Naive thymus-derived CD4-positive, alpha-beta T cell (primary cell): ENCODE measurements at places on chromosomes 5 and 9. TPM values are rescaled to one million over a fixed set of nuclear protein-coding genes. Genes with fewer than 3 reads are reported as not detected.

LIFR gene
- 0.17 TPM for total RNA-seq

EIF4E1B gene
- total RNA-seq: not detected

DNA sequence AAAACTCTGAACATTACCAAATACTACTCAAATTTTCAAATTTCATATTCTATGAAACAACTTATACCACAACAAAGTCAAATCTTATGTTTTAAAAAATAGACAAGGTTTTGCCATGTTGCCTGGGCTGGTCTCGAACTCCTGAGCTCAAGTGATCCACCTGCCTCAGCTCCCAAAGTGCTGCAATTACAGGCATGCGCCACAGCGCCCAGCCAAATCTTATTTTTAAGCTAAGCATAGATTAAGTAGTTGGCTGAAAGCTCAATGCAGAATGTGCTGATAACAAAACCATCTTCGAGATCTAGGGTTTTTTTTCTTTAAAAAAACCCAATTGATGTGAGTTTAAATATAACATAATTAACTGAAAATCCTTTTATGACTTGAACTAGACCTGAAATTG, 6.4 kb downstream of the LMBRD2 start:
- H3K4me1 ChIP-seq: peaks cover 5% of the 10 kb centered on the region
- DNase-seq: no peak
- no peak overlapping the region for H3K27ac ChIP-seq
- H3K4me3 ChIP-seq: no peak overlapping the region

TLR4 gene
- 3.5 TPM for total RNA-seq

- DNase-seq: no peak
Observed at GRCh38 chr5:175741556-175741955, 83.7 kb downstream of the HRH2 start.

OR1J2 gene
- not detected for total RNA-seq

DNA sequence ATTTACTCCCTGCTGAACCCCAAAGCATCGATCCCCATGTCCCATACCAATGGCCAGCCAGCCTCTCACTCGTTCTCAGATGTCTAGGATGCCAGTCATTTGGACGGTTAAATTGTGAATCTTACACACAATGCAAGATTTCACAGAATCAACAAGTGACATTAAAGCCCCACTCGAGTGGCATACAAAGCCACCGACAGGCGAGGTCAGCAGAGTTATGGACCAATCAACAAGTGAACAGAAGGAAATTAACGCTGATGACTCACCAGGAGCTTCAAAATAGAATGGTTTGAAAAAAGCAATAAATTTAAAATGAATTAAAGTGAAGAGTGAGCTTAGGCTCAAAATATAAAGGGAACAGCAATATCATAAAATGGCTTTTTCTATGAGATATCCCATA, 8.2 kb upstream of the RUFY1 start:
- H3K27me3 ChIP-seq: no peaks in the 10 kb centered on the region
- no peaks in the 10 kb centered on the region for H3K36me3 ChIP-seq
- H3K4me1 ChIP-seq: no peaks in the 10 kb centered on the region

- no peaks in the 10 kb centered on the region for H3K36me3 ChIP-seq
- no peaks in the 10 kb centered on the region for H3K27me3 ChIP-seq
- no peak overlapping the region for H3K27ac ChIP-seq
- no peak overlapping the region for H3K4me3 ChIP-seq
- DNase-seq: no peak
Observed at GRCh38 chr9:96258967-96259366, 43.0 kb downstream of the HSD17B3 start.

GRCh38 chr5:9516591-9516990, 29.3 kb downstream of the SEMA5A start:
- H3K4me1 ChIP-seq: no peaks in the 10 kb centered on the region
- no peaks in the 10 kb centered on the region for H3K36me3 ChIP-seq
- H3K4me3 ChIP-seq: no peak overlapping the region

GRCh38 chr5:78677777-78678668, 29.5 kb upstream of the LHFPL2 start:
- DNase-seq: no peak
- H3K4me3 ChIP-seq: no peak overlapping the region
- no peaks in the 10 kb centered on the region for H3K36me3 ChIP-seq
- H3K4me1 ChIP-seq: no peaks in the 10 kb centered on the region

TRIP13 gene
- total RNA-seq: 0.39 TPM

DNA sequence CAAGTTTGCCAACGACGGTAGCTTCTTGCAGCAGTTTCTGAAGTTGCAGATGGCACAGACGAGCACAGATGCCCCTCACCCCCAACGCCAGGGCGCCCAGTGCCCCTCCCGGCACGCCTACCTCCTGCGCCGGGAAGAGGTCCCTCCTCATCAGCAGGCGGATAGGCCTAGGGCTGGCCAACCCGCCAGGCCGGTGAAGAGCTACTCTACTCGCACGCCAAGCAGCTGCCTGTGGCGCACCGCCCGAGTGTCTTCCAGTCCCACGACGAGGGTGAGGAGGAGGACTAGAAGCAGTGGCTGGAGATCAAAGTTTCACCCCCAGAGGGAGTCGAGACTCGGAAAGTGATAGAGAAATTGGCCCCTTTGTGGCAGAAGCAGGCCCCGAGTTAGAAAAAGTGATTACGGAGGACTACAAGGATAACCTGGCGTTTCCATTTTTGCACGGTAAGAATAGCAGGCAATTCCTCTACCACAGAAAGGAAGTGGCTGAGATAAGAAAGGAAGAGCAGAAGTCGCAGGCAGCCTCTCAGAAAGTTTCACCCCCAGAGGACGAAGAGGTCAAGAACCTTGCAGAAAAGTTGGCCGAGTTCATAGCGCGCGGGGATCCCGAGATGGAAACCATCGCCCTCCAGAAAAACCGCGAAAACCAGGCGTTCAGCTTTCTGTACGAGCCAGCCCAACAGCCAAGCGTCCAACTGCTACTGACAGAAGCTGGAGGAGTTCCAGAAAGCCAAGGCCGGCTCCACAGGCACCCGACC, 170.4 kb downstream of the HINT1 start:
- no peaks in the 10 kb centered on the region for H3K36me3 ChIP-seq
- no peak overlapping the region for H3K27ac ChIP-seq
- H3K27me3 ChIP-seq: no peaks in the 10 kb centered on the region
- no peak for DNase-seq

- DNase-seq: no peak
- no peaks in the 10 kb centered on the region for H3K27me3 ChIP-seq
- no peaks in the 10 kb centered on the region for H3K4me1 ChIP-seq
- H3K27ac ChIP-seq: no peak overlapping the region
- no peak overlapping the region for H3K4me3 ChIP-seq
Observed at GRCh38 chr9:126381195-126381594, 54.6 kb downstream of the MVB12B start.

DNA sequence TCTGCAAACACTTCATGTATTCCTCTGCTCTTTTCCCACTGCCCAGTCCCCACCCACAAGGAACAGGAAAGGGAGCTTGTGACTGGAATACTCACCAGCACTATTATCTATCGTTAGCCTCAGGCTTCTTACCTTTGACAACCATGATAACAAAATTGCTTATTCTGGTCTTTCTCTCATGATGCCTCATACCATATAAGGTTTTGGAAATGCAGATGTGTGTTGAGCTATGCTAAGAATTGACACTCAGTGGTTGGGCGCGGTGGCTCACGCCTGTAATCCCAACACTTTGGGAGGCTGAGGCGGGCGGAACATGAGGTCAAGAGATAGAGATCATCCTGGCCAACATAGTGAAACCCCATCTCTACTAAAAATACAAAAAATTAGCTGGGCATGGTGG, 25.4 kb downstream of the SOX30 start:
- no peaks in the 10 kb centered on the region for H3K27me3 ChIP-seq
- no peak overlapping the region for H3K27ac ChIP-seq
- no peaks in the 10 kb centered on the region for H3K4me1 ChIP-seq
- H3K36me3 ChIP-seq: no peaks in the 10 kb centered on the region
- H3K4me3 ChIP-seq: no peak overlapping the region
- DNase-seq: no peak

- no peak overlapping the region for H3K4me3 ChIP-seq
- no peak overlapping the region for H3K27ac ChIP-seq
- peaks cover 15% of the 10 kb centered on the region for H3K36me3 ChIP-seq
Observed at GRCh38 chr9:137682428-137683105, 63.8 kb downstream of the EHMT1 start.

DNA sequence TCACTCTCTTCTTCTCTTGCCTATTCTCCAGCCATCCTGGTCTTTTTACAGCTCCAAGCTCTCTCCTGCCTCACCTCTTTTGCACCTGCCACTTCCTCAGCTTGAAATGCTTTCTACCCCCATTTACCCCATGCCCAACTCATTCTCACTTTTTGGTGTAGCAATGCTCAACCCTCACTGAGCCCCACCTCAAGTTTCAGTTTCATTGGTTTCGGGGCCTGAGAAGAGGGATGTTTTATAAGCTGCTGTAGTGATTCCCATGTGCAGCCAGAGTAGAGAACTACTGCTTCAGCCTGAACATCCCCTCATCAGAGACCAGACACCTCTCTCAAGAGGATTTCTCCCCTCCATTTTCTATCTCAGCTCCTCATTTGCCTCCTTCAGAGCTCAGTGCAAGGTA, 45.2 kb upstream of the FYB1 start:
- DNase-seq: no peak
- H3K27ac ChIP-seq: no peak overlapping the region
- H3K4me3 ChIP-seq: no peak overlapping the region

DNA sequence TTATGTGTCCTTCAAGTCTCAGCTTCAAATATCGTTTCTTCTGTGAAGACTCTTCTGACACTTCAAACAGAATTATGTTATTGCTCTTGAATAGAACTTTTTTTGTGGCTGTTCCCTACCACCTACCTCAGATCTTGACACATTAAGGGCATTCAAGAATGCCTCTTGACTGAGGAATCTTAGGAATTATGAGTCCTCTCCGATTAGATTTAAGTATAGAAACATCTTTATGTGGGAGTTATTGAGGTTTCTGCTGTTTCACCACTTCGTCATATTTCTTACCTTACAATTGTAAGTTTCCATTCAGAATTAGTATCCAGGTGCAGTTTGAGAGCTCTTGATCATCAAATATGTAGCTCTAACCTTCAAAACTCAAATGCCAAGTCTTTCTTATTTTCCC, 324.2 kb upstream of the NUDT12 start:
- no peaks in the 10 kb centered on the region for H3K36me3 ChIP-seq
- H3K27me3 ChIP-seq: no peaks in the 10 kb centered on the region
- no peak overlapping the region for H3K27ac ChIP-seq
- H3K4me3 ChIP-seq: no peak overlapping the region
- no peak for DNase-seq

LVRN gene
- total RNA-seq: 0.25 TPM in 1 of 2 replicates, not detected in the other

DNA sequence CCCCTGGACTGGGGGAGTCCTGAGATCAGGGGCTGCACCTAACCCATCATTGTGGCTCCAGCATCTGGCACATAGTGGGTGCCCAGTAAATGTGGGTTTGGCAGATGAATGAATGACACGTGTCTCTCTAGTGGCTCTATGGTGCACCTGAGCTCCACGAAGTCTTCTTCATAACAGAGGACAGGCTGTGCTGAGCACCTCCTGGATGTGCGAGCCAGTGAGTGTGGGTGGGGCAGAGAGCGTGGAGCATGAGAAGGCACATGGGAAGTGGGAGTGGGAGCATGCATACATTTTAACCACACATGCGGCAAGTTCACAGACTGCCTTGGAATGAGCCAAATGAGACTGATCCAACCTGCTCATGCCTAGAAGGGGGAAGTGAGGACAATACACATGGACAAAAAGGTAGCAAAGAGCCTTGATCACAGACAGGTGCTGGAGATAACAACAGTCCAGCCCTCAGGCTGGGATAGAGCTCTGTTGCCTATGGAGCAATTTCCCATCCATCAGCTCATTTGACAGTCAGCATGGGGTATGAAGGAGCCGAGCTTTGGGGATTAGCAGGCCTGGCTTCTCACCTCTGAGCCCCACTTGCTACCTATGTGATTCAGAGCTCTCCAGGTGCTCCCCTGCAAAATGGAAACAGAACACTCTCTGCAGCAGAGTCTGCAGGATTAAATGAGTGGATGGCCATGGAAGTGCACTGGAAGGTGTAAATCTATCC, 76.2 kb upstream of the TBC1D2 start:
- H3K36me3 ChIP-seq: no peaks in the 10 kb centered on the region
- no peak overlapping the region for H3K4me3 ChIP-seq
- H3K27ac ChIP-seq: no peak overlapping the region
- no peaks in the 10 kb centered on the region for H3K27me3 ChIP-seq

DNA sequence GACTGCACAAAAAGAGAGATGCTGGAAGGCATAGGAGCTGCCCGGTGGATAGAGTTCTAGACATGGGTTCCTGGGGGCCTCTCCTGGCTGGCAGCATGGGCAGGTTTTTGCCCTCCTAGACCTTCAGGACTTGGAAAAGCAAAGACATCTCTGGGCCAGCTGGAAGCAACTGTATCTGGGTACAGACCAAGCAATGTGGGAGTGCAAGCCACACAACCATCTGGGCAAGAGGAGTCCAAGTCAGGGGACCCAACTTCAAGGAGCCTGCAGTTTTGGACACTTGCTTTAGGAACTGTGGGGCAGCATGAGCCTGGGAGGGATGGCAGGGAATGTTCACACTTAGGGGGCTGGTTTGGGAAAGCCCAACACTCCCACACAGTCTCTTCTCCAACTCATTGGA, 323.3 kb downstream of the GADD45G start:
- H3K4me1 ChIP-seq: no peaks in the 10 kb centered on the region
- DNase-seq: no peak
- no peak overlapping the region for H3K27ac ChIP-seq
- H3K27me3 ChIP-seq: no peaks in the 10 kb centered on the region
- H3K4me3 ChIP-seq: no peak overlapping the region

DNA sequence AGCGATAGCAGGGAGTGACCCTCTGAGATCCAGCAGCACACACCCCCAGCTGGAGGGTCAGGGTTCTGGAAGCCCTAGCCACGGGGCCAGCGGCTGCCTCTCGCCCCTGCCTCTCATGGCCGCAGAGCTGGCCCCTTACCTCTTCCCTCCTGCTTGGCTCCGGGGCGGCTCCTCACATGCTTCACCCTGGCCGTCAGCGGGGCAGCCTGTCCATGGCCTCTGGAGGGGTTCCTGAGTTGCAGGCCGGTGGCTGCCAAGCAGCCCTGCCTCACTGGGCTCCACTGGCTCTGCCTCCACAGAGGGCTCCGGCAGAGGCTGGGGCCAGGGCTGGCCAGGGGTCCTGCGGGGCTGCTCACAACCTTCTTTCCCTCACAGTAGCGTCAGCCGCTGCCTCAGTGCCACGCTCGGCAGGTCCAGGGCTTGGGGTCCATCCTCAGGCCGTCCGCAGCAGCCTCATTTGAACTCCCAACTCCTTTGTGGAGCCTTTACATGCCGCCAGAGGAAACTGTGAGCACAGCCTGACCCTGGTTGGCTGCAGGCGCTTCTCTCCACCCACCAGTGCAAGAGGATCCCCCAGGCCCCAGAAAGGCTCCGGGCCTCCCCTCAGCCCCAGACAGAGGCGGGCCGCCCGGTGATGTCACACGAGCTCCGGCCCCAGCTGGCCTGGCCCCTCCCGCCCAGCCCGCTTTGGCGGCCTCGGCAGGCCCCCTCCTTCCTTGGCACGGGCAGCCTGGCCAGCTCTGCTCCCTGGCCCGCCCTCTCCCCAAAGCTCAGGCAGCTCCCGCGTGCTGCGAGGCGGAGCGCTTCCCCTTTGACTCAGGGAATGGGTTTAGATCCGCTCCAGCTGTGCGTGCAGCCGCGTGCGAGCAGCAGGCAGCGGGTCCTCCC, at the start of gene ANGPTL2:
Gene ANGPTL2, minus strand, starts transcription at position 460 of the 888 bp plus-strand sequence. CDS start 13,904 bp downstream, outside the sequence.
- no peaks in the 10 kb centered on the region for H3K27me3 ChIP-seq
- no peak within 1 kb of the TSS for H3K27ac ChIP-seq
- H3K36me3 ChIP-seq: no peaks in the 10 kb centered on the region
- no peak within 1 kb of the TSS for H3K4me3 ChIP-seq
- no peaks in the 10 kb centered on the region for H3K4me1 ChIP-seq
- no peak for DNase-seq
